SW480 (cell line): ENCODE measurements at places on chromosomes 13 and 19.
A peak's percentile ranks its signal among the peaks of the same experiment; 100 is the strongest.

GRCh38 chr13:42116225-42116624 lies 67.8 kb downstream of the DGKH start:
- no peak for DNase-seq

DNA sequence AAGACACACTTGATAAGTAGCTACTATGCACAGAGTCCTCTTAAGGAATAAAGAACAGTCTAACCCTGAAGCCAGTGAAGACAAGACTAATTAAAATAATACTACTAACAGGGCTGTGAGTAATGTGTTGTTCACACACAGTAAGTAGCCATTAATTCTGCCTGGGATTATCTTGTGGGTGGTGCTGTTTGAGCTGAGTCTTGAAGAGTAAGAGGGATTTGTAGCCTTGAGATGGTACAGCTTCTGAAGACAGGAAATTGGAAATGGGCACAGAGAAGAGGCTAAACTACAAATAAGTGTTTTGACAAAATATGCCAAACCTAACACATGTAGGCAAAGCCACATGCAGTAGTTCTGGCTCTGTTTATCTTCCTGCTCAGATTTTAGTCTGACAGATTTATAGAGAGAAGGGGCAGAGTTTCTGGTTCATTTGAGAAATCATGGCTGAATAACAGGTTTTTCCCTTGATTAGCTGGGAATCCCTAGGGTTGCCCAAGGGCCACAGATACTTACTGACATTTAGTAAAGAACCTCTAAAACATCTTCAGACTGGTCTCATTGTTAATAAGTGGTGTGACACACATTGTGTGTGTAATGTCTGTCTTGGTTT lies 38.0 kb downstream of the ITGBL1 start:
- DNase-seq, result no peak

- DNase-seq, result no peak
Measured at GRCh38 chr13:38213314-38213713, 136.3 kb upstream of the UFM1 start.

- no peak for DNase-seq
Measured at GRCh38 chr19:10286803-10287737, at the start of gene ICAM4. ICAM4 (plus strand) TSS chr19:10286955; CDS start chr19:10287013, 58 bp downstream.

DNA sequence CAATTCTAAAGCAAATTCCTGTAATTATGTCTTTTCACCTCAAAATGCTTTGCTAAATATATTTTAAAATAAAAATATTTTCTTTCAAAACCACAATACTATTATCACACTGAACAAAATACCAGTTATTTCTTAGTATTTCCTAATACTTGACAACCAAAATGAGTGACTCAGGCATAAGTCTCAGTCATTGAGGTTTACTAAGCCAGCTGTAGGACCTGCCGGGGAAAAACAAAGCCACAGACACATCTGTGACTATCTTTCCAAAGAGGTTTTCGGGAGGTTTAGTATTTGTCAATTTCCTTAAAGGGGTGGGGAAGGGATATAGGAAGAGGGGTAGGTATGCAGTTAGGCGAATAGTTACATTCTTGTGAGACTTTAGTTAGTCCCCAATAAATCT lies 3.2 kb upstream of the ZNF235 start:
- no peak for DNase-seq

DNA sequence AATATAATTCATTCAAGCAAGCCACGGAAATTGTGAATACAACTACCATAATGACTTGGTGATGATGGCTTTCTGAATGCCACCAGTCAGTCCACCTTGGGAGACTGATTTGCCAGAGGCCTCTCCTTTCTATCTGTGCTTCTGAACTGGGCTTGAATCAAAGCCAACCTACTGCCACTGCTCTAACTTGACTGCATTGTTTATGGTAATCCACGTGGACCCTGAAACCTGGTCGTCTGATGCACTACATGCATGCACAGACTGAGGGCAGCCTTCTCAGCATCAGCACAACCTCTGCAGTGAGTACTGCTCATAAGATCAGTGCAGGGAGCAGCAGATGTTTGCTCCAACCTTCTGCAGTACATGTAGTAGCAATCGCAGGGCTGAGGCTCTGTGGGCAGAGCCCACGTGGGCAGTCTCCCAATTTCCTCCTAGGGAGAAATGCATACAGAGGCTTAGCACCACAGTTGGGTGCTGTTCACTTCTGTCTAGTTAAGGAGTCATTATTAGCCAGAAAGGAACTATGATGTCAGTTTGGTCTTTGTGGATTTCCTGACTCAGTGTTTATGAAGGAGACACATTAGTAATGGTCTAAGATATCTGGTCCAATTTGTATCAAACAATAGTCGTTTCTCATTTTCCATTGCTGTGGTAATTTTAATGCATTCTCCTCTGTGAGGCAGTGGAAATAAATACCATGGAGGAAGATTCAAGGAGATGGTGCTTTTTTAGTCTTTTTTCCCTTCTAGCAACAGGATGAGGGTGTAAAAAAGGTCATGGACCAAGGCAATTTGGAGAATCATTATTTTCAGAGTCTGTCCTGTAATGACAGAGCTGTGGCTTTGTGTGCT lies 82.5 kb downstream of the AKAP11 start:
- DNase-seq, result no peak

DNA sequence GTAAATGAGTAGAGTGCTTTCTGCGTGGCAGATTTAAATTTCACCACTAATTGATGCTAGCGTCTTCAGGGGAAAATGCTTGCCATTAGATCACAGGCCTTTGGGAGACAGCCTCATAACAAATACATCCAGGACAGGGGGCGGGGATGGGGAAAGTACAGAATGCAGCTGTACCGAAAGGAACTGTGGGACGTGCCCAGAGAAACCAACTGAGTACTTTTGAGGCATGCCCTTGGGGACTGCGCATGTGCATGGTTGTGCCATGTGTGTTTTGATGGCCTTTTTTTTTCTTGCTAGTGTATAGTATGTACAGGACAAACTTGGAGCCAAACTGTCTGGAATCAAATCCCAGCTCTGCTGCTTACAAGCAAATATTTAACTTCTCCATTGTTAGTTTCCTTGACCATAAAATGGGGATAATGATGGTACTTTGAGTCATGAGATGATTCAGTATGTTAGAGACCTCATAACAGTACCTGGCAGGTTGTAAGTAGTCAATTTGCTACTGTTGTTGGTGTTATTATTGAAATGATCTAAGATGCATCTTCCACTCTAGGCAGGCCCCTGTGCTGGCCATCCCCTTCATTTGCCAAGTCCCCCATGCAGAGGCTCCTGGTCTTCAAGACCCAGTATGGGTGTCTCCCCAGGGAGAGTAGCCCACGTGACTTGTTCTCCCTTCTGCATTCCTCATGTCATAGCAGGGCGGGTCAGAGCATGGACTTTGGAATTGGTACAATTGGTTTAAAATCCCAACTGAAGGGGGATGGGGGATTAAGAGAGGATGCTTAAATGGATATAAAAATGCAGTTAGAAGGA lies 68.3 kb upstream of the NPAS1 start:
- DNase-seq, result peak; percentile 60

- no peak for DNase-seq
Measured at GRCh38 chr19:58338336-58338735, 11.5 kb downstream of the ZSCAN22 start.

GRCh38 chr19:19417046-19417445 lies 11.6 kb downstream of the GATAD2A start:
- DNase-seq, result no peak

DNA sequence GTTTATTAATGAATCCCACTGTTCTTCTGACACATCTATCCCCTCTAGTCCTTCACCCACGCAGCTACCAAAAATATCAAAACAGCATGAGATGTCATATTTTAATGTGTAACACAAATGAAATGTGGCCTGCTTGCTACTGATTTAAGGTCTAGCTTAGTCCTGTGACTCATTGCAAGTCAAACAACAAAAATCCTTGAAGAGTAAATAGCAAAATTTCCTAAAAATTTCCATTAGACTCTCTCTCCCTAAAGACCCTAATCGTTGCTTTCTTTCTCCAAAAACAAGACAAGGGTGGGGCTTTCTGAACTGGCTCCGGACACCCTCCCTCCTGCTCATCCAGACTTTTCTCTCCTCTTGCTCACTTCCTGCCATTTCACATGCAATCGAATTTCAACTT lies 99.9 kb upstream of the IPO5 start:
- DNase-seq, result no peak
